ENCODE measurements at places on chromosomes 16 and 17.

- DNase-seq, result no peak
Measured at GRCh38 chr16:29975811-29976511, 2.3 kb downstream of the TAOK2 start.

GRCh38 chr17:63474586-63475460 is 2.0 kb upstream of the ACE start:
- no peak for DNase-seq

GRCh38 chr16:50284131-50284911 is 18.0 kb downstream of the ADCY7 start:
- DNase-seq, result no peak

DNA sequence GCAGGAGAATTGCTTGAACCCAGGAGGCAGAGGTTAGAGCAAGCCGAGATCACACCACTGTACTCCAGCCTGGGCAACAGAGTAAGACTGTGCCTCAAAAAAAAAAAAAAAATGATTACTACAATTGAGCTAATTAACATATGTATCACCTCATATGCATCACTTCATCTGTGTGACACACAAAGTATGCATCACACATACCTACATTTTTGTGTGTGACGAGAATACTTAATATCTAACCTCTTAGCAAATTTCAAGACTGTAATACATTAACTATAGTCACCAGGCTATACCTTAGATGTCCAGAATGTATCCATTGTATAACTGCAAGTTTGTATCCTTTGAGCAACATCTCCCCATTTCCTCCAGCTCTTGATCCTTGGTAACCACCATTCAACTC is 214.2 kb upstream of the MON1B start:
- no peak for DNase-seq

- DNase-seq, result no peak
Measured at GRCh38 chr16:56999409-57000270, 10.3 kb downstream of the NLRC5 start.

GRCh38 chr16:85457366-85457765 is 155.8 kb upstream of the GSE1 start:
- no peak for DNase-seq

DNA sequence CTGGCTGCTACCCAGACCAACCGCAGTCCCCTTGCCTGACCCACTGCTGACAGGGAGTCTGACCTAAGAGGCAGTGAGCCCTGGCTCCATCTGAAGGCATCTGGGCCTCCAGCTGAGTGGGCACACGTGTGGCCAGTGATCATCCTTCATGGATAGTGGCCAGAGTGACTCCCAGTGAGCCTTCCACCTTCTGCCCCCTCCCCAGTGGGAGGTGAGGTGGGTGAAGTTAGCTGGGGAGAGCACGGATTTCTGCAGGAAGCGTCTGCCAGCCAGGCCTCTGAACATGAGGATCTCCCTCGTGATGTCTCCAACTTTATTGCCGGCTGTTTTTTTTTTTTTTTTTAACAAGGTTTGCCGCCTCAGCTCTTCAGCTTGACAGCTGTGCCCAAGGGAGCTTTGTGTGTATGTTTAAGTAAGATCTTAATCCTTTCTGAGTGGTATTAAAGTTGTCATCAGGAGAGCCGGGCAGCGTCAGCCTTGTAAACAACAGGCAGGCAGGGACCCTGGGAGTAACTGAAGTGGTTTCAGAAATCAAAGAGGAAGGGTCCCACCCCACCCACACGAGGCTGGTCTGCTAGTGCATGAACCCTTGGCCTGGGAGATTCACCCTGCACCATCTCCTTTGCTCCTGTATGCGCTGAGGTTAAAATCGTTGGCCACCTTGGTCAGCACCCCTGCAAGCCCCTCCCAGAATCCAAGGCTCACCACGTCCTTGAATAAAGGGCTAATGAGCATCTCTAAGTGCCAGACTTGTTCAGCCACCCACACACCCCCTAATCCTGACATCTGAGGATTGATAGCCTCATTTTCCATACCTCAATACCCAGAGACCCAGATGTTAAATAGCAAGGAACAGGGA is 33.3 kb downstream of the RHBDL3 start:
- no peak for DNase-seq

DNA sequence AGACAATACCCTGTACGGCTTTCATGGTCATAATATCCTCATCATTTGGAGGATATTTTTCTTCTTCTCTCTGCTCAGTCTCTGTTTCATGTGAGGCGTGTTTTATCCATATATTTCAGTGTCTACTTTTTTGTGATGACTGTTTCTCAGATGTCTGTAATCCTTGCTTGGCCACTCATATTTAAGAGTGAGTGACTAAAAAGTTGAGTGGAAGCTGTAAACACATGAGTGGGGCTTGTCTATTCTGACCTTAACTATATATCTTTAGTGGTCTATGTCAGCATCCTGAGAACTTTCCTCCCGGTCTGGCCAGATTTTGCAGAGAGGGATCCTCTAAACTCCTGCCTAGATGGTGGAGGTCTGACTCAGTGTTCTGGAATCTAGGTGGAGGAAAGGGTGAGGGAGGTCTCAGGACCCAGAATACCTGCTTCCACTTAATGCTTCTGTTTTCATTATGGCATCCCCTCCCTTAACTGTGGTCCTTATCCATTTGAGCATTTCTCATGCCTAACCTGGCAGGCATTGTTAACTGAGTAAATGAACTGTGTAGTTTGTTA is 6.0 kb downstream of the DDX19B start:
- DNase-seq, result no peak
